Cortex of kidney (tissue), 1 donor: ENCODE measurements at places on chromosomes 7 and 10.

DNA sequence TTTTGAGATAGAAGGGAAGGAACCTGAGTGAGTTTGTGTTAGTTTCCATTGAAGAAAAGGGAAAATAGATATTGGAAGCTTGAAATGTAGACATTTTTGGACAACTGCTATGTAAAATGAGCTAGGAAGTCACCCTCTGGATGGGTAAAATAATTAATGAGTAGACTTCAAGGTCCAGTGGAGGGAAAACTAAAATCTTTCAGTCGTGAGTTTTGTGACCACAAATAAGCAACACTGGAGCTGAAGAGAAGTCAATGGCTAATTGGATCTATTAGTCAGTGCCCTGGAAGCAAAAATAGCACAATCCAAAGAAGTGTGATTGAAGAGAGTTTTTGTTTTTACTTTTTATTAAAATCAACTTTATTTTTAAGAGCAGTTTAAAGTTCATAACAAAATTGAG lies 123.4 kb downstream of the MYO3A start:
- no peak for DNase-seq

- DNase-seq: no peak
Observed at GRCh38 chr7:103051519-103051918, 23.1 kb downstream of the FBXL13 start.

DNA sequence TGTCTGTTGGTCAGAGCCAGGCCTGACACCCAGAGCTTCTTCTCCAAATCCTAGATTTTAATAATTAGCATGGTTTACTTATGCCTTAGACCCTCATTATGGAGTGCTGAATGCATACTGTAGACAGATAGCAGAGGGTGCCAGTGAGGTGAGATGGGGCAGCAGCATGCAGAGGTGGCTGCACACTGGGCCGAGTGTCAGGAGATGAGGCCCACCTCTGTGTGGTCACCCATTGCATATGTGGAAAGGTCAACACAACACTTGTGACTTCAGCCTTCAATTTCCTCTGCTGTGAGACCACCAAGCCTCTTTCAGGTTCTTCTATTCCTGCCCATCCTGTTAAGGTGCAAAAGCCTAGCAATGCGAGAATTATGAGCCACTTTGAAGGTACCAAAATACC lies 39.7 kb upstream of the NMT2 start:
- no peak for DNase-seq

- no peak for DNase-seq
Observed at GRCh38 chr7:81140252-81140651, 221.4 kb upstream of the SEMA3C start.

DNA sequence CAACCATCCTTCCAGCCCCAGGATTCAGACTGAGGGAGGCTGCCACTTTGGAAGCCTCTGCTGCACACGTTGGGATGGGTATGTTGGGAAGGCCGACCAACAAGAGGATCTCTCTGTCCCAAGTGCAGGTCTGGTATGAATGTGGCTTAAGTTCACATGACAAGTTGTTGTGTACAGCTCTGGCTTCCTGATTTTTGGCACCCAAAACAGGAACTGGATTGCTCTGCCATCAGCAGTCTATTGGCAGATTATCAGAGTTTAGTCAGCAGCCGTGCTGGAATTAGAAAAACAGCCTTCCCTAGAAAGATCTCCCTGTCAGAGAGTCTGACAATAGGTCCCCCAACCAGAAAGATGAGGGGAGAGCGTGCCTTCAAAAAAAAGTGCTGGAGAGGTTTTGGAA lies 66.9 kb downstream of the GOLGA7B start:
- no peak for DNase-seq

DNA sequence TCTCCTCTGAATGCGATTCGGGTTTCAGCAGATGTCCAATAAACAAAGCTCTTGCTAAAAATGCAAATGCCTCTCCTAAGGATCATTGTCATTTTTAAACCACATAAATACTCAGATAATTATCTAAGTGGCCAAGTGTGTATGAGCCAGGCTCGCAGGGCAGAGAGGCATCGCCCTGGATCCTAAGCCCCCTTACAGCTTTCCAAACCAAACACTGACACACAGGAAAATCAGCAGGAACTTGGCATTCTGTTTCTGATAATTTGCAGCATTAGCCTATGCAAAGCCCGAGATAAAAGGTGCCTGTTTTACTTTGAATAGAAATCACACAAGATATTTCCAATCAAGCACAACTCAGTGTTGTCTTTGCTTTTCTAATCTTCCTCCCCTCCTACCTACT lies 134.4 kb downstream of the ABCA13 start:
- no peak for DNase-seq

- DNase-seq: no peak
Observed at GRCh38 chr10:106680061-106680460, 484.4 kb downstream of the SORCS1 start.

- DNase-seq: no peak
Observed at GRCh38 chr10:4181621-4182049, 396.6 kb upstream of the KLF6 start.

DNA sequence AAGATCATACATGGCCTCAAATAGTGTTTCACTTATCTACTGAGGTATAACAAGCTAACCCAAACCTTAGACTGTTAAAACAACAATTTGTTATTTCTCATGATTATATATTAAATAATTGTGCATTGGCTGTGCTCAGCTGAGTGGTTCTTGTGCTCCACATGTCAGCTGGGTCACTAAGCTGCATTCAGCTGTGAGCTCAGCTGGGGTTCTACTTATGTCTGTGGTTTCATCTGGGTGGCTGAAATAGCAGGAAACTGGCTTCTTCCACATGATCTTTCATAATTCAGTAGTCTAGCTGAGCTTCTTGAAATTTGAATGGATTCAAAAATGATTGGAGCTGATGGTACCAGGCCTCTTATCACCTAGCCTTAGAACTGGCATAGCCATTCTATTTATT lies 181.8 kb upstream of the CSTF2T start:
- DNase-seq: no peak

DNA sequence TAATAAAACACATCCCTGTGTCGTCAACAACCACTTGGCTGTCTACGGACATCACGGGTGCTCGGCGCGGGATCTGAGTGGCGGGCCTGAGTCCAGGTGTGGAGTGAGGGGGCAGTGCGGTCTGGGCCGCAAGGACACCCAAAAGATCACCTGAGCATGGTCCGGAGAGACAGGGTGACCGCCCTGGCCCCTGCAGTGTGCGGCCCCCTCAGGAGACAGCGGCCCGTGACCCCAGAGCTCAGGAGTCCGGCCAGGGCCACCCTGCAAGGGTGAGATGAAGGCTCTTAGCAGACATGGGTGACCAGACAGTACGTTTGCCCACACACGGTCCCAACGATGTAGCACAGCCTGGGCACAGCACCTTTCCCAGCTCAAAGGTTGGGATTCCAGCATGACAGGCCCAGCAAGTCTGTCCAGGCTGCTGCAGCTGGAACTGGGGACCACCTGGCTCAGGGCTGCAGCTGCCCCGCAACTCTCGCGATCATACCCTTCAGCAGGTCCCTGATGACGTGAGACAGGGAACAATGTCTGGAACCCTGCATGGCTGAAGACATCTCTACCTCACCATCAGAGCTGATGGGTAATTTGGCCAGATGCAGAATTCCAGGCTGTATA lies 237.8 kb downstream of the ELFN1 start:
- DNase-seq: no peak

- DNase-seq: no peak
Observed at GRCh38 chr7:2203766-2204300, 28.9 kb downstream of the MAD1L1 start.

GRCh38 chr10:43225787-43226153 lies 41.1 kb downstream of the RASGEF1A start:
- DNase-seq: no peak

GRCh38 chr7:75537731-75538130 lies 45.6 kb downstream of the SPDYE5 start:
- no peak for DNase-seq

DNA sequence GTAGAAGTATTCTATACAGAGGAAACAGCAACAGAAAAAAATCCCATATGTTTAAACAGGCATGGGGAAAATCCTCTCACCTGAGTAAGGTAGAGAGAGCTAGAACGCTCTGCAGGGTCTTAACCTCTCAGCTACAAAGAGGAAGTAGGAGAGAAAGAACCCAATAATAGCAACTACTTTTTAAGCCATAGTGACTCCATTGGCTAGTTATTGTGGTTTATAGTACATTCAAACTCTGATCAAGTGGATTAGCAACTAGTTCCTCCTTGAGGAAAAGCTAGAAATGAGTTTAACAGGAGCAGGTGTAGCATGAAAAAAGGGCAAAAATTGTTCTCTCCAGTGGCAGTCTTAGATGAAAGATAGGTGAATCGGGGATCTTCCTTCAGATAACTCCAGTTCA lies 89.7 kb downstream of the HGF start:
- no peak for DNase-seq

GRCh38 chr7:94620703-94621118 lies 35.2 kb downstream of the SGCE start:
- no peak for DNase-seq

- no peak for DNase-seq
Observed at GRCh38 chr7:90709501-90710465, 113.7 kb downstream of the CDK14 start.

GRCh38 chr10:42684517-42684916 lies 46.1 kb upstream of the ZNF33B start:
- no peak for DNase-seq

DNA sequence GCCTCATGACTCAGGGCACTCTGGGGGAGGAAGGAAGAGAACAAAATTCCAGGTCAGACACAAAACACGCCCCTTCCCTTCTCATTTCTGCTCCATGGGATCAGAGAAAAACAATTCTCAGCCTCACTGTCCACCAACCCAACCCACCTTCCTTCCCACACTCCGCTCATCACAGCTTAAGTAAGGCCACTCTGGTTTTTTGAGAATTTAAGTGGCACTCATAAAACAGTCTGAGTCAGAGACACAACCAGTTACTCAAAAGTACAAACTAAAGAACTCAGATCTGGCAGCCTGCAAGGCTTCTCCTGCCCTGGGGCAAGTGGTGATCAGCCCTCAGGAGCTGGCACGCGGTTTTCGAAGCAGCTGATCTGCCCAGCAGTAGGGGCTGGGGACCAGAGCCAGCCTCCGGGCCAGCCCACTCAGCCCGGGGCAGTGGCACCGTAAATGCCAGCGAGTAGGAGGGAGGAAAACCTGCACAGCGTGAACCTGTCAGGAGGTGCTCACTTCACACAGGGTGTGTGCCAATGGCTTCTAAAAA lies 39.1 kb upstream of the ABLIM1 start:
- DNase-seq: no peak

DNA sequence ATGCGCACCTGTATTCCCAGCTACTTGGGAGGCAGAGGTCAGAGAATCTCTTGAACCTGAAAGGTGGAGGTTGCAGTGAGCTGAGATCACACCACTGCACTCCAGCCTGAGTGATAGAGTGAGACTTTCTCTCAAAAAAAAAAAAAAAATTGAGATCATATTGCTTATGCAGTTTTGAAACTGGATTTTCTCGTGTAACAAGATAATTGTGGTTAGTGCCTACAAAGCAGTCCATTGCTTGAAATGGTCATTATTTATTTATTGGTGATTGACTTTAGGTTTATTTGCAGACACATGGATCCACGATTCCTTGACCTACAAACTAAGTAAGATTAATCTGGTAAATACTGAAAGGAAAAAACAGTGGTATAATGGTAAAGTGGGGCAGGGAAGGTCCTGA lies 149.8 kb downstream of the TAX1BP1 start:
- DNase-seq: no peak

GRCh38 chr7:6725003-6725402 lies 18.3 kb upstream of the ZNF12 start:
- no peak for DNase-seq

DNA sequence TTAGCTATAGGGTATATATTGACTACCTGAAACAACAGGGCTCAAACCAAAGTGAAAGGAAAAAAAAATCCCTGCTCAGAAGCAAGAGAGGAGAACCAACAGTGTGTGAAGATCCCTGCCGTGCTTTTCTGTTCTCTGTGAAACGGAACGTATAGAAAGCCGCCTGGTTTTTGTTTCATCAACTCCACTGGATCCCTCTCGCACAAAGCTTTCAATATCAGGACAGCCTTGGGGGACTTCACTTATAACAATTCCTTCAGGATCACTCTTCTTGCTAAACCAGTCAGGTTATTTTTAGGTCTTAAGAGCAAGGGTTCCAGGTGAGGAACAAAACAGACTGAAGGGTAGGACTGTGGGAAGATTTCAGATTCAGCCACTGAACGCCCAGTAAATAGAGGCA lies 151.1 kb upstream of the CACNA2D1 start:
- no peak for DNase-seq

DNA sequence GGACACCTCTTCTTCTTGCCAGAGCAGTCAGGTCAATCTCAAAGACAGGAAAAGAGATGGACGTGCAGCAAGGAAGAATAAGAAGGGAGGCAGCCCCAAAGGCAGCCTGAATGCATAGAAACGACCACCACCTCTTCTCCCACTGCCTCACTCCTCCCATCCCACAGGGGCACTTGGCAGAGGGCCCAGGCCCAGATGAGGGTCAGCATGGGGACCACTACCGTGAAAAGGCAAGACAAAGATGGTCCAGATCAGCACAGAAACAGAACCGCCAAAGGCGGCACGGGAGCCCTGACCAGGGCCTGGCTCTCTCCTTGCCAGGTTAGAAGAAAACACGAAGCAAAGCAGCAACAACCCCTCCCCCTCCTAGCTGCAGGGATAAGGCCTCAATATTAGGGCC lies 1.9 kb upstream of the NDST2 start:
- no peak for DNase-seq

GRCh38 chr10:101063548-101064414 lies 2.0 kb downstream of the KAZALD1 start:
- no peak for DNase-seq

GRCh38 chr7:80918909-80919721 lies at the start of gene SEMA3C:
TSS of gene SEMA3C (minus strand) at chr7:80919051. CDS start at chr7:80916781, 2,270 bp downstream.
- DNase-seq: peak; percentile 48

DNA sequence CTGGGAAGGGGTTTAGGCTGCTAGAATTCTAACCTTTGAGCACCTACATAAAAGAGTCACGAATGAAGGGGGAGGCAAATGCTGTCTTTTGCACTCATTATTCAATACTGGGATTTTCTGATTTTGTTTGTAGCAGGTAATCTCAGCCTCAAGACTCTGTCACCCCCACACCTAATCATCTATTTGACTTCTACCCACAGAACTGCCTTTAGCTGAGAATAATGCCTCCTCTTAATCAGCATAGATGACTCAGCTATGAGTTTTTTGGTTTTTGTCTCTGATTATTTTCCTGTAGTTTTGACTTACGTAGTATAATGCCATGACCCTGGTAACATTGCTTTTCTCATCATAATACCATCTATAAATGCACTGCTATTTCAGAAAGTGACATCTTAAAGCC lies 42.7 kb upstream of the CACNB2 start:
- DNase-seq: no peak

GRCh38 chr10:114539623-114540022 lies 118.5 kb downstream of the ABLIM1 start:
- DNase-seq: no peak

DNA sequence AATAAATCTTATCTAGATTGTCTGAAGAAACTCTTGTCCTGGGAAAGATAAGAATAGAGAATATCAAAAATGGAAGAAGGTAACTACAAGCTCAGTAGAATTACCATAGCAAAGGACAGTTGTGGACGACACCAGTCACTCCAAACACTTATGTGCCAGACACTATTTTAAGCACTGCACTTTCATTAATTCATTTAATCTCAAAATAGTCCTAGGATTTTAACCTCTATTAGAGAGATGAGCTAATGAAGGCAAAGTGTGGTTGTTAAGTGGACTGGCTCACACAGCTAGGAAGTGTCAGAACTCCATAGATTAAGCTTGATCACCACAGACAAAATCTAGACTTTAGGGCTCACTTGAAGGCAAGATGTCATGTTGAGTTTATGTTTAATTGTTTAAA lies 168.9 kb downstream of the CDC14C start:
- no peak for DNase-seq

GRCh38 chr7:85890244-85890811 lies 703.5 kb upstream of the SEMA3D start:
- DNase-seq: no peak

GRCh38 chr10:94038024-94038423 lies 44.3 kb downstream of the PLCE1 start:
- no peak for DNase-seq
